ENCODE measurements at places on chromosomes 2 and 18.

DNA sequence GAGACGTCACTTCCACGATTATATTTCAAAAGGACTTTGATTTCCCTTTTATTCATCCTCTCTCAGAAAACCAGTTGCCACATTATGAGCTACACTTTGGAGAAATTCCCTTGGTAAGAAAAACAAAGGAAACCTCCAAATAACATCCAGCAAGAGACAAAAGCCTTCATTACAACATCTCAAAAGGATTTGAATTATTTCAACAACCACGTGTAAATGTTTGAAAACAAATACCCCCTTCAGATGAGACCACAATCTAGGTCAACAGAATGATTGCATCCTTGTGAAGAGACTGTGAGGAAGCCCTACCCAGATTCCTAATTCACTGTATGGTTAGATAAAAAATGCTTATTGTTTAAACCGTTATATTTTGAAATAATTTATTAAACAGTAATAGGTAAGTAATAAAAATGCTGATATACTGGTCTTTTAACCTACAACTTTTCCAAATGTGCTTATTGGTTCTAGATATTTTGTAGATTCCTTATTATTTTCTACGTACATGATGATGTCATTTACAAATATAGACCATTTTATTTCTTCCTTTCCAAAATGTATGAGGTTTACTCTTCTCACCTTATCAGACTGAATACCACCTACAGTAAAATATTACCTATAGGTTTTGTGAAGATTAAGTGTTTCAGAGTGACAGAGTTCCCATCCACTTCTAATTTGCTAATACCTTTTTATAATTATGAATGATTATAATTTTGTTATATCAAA is 922.7 kb upstream of the CHAC2 start:
- DNase-seq, result no peak

GRCh38 chr2:9939587-9940485 is 11.7 kb upstream of the GRHL1 start:
- DNase-seq, result no peak

DNA sequence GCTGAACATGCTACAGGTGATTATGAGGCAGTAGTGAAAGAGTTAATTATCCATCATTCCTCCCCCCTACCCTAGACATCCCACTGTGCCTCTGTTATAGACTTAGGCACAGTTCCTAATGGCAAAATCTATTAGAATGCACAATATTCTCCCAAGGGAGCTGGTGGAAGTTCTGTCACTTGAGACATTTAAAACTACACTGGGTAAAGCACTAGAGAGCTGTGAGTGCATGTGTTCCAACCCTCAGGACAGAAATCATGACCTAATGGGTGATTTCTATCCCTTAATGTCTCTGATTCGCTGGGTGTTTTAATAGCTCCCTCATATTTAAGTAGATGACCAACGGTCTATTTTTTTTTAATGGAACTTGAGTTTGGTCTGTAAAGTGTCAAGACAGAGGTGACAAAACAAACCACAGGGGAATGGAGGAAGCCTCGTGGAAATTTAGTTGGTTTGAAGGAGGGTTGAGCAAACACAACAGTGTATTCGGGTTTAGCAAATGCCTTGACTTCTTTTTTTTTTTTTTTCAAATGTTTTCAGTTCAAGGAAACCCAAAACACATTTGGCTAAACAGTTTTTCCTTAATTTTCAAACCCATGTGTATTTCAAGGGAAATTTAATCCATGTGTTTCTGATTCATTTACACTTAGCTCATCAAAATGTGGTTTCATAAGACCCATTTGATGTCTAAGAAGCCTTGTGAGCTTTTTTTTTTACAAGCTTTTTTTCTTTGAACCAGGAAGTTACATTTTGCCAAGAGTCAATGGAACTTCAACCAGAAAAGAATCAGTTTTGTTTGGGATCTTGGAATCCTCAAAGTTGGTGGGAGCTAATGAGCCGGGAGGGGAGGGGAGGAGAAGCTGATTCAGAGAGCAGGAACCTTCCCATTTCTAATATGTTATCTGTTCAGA is 665.1 kb upstream of the ZEB2 start:
- peak; percentile 32 for DNase-seq

- peak; percentile 54 for DNase-seq
Observed at GRCh38 chr2:241965931-241966412, 96.4 kb downstream of the RTP5 start.

- DNase-seq, result peak; percentile 68
Observed at GRCh38 chr18:3540805-3541548, 91.0 kb downstream of the TGIF1 start.

GRCh38 chr2:224175538-224175937 is 136.5 kb upstream of the SERPINE2 start:
- no peak for DNase-seq

DNA sequence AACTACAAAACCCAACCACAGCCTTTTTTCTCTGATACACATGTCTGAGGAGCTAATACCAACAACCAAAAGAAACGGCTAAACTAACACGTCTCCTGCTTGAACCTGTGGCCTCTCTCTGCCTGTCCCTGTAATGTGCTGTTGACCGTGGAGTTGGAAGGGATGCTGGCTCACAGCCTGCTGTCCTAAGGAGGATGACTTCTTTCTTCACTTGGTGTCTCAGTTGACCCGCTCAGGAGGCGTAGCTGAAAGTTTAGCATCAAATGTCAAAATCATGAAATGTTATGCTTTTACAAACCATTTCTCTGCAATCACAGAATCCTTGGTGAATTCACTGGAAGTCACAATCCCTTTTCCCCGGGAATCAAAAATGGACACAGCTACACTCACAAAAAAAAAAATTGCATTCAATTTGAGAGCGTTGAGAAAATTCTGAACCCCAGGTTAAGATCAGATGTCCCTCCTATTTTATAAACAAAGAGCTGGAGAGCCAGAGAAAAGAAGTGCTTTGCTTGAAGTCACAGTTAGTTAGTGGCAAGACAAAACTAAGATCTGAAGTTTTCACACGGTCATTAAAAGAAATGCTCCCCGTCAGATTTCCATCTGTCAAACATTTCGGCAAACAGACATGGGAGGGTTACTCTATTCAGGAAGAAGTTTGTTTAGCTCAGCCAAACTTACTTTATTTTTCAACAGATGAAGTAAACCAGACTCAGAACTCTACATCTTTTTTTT is 74.3 kb downstream of the IRS1 start:
- no peak for DNase-seq

DNA sequence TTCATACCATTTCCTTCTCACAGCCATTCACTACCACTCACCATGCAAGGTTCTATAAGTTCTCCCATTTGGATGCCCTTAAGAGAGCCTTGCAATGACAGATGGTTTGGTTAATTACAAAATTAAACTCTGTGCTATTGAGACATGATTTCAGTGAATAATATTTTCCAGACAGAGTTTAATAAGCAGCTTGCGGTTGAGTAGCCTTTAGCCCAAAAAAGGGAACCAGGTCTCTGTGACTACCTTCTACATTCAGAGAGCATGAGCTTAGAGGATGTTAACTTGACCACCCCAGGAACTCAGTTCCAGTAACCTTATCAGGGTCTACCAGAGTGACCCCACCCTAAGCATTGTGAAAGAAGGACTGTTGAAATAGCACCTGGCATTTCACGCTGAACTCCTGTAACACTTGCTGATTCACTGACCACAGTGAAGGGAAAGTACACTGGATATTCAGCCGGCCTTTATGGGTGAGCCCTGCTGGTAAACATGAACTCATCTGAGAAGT is 1173.1 kb upstream of the ZEB2 start:
- peak; percentile 93 for DNase-seq

DNA sequence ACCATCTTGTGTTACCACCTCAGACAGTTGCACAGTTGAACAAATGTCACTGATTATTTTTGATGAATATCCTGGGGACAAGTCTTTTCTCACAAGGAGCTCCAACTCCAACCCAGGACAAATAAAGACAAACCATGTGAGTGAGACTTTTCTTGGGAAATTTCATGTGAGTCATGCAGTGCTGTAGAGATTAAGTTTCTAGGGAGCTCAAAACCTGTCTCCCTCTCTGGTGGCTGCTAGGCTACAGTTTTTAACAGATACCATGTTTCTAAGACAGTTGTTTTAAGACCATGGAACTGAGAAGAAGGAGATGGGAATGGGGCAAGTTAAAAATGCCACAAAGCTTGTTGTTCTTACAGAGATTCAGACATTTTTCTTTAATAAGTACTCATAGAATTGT is 255.5 kb downstream of the RIT2 start:
- DNase-seq, result peak; percentile 0

GRCh38 chr2:8524388-8524787 is 157.5 kb upstream of the ID2 start:
- DNase-seq, result no peak

- DNase-seq, result peak; percentile 61
Observed at GRCh38 chr2:204024503-204024902, 87.9 kb downstream of the ICOS start.

DNA sequence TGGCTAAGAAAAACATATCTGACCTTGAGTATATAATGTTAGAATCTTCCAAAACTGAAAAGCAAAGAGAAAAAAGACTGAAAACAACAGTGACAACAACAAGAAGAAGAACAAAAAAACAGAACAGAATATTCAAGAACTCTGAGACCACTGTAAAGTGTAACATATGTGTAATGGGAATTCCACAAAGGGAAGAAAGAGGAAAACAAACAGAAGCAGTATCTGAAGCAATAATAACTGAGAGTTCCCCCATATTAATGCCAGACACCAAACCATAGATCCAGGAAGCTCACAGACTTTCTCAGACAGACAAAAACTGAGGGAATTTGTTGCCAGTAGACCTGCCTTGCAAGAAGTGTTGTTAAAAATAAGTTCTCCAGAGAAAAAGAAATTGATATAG is 58.9 kb downstream of the TXNL1 start:
- DNase-seq, result no peak

DNA sequence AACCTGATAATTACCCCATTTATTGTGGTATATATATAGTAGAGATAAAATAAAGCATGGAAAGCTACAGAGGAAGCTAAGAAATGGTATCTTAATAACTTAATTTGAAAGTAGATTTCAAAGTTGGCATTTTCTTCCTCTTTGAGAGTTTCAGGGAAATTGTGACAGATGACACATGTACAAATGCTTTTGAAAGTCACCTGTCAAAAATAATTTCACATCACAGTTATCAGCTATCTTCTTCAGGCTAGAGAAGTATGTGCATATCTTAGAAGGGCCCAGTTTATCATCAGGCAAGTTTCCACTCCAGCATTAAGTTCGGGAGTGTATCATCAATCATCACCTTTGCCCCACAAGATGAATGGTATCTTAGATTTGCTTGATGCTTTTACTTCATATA is 457.9 kb downstream of the LRRTM4 start:
- no peak for DNase-seq

- DNase-seq, result no peak
Observed at GRCh38 chr2:70043252-70043875, 43.9 kb upstream of the PCBP1 start.

GRCh38 chr2:107730898-107731297 is 95.8 kb upstream of the RGPD4 start:
- peak; percentile 66 for DNase-seq

DNA sequence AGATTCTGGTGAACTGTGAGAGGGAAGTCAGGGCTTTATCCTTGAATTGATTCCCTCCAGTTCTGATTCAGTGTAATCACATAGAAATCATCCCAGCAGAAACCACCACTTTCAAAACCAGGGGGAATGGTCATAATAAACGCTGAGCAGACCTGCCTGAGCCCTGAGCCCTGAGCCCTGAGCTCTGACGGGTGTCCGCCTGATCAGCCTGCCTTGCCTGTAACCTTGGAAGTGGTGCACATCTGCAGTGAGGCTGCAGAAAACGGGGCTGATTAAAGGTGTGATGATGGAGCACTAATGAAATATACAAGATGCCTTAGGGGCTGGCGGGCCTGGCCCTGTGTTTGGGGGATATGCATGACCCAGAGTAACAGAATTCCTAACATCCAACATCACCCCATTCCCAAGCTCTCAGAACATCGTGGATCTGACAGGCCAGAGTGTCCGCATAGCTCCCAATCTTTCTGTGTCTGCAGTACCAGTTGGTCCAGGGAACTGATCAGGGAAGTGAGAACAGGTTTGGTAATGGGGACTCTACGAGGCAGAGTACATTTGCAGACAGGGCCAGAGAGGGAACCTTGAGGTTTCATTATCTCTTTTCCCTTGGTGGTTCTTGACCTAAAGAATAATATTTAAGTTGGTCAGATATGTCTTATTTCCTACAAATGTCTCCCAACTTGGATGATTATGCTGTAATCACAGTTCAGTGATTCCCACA is 37.8 kb downstream of the KCTD18 start:
- no peak for DNase-seq

- peak; percentile 78 for DNase-seq
Observed at GRCh38 chr2:240021488-240022104, 3.5 kb downstream of the NDUFA10 start.

GRCh38 chr2:86054535-86055082 is 51.1 kb downstream of the POLR1A start:
- no peak for DNase-seq

DNA sequence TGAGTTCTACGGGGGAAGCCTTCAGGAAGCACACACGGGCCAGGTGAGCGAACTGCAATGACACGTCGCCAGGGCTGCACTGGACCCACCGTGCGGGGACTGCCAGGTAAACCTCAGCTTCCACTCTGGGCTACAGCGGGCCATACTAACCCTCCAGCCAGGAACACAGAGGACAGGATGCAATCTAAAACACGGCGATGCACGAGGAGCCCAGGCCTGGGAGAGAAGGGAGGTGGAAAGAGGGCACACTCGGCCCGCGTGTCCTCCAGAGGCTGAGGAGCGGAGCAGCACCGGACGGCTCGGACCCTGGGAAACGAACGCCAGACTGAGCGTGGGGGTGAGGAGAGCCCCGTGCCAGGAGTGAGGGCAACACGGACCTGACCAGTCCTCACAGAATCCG is 69.3 kb downstream of the HDAC4 start:
- no peak for DNase-seq
